NCI-H187 (cell line): ENCODE measurements at places on chromosomes 13 and 19.

- no peak for DNase-seq
Measured at GRCh38 chr19:3266792-3267514, 42.5 kb downstream of the CELF5 start.

- no peak for DNase-seq
Measured at GRCh38 chr13:112994781-112995355, 25.9 kb downstream of the MCF2L start.

DNA sequence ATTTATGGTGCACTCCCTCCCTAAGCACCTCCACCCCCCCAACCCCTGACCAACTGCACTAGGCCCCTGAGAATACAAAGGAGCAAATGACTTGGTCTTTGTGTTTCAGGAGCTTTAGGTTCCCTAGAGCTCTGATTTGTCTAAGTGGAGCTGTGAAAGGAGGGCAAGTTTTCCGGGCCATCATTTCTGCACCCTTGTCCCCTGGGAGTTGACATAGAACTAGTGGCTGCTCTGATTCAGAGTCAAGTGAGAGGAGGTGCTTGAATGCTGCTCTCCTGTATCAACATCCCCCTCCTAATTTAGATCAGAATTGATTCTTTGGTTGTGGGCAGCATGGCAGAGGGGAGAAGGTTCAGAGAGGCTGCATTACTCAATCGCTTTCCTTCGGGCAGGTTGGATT, 391.6 kb downstream of the KCNRG start:
- no peak for DNase-seq

- DNase-seq = no peak
Measured at GRCh38 chr13:26220575-26220974, 1.5 kb downstream of the RNF6 start.
